ENCODE measurements at places on chromosomes 12 and 14. TPM values are rescaled to one million over a fixed set of nuclear protein-coding genes. Genes with fewer than 3 reads are reported as not detected.

DNA sequence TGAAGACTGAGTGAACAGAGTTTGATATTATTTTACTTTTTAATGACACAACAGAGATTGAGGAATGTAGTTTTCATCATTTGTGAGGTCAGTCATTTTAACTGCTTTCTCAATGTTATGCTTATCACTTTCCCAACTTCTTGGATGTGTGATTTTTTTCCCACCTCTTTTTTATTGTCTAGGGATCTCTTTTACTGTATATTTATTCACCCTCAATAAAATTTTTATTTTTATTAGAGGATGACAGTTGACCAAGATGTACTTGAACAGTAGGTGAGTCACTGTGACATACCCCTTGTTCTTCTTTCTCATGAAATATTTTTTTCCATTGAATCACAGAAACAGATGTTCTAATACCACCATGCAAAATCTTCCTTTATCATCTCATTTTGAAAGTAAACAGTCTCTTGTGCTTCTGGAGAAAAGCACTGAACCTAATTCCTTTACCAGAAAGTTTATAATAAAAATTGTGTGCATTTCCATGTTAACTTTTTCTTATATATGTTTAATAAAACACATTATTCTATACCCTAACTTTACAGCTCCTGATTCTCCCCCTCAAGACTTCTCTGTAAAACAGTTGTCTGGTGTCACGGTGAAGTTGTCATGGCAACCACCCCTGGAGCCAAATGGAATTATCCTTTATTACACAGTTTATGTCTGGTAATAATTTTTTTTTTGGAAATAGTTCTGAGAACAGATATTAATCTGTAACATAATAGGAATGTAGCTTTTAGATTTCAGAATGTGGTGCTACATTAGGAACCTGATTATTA is 65.9 kb downstream of the PTPRQ start:
- no peak overlapping the region for H3K27ac ChIP-seq
- DNase-seq, result no peak
- no peak overlapping the region for H3K4me3 ChIP-seq
- H3K36me3 ChIP-seq, result no peaks in the 10 kb centered on the region
- no peaks in the 10 kb centered on the region for H3K4me1 ChIP-seq

DNA sequence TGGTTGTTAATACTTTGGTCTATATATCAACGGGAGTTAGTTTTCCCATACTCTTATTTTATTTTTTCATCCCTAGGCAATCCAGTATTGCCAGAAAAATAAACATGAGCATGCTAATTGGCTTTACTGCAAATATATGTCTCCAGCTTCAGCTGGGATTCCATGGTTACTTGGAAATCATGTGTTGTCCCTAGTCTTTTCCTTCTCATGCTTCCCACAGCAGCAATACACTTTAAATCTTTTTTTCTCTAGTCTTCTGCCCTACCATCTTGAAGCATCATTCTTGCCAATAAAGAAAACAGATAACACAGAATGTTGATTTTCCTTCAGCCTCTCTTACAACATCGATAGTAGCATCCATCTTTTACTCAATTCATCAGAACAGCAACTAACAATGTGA is 60.2 kb downstream of the SLC2A13 start:
- H3K27me3 ChIP-seq, result no peaks in the 10 kb centered on the region
- H3K27ac ChIP-seq, result no peak overlapping the region
- no peak overlapping the region for H3K4me3 ChIP-seq
- DNase-seq, result no peak
- no peaks in the 10 kb centered on the region for H3K4me1 ChIP-seq

GRCh38 chr12:31353750-31354708 is 28.1 kb upstream of the SINHCAF start:
- DNase-seq, result no peak
- no peak overlapping the region for H3K27ac ChIP-seq
- H3K36me3 ChIP-seq, result no peaks in the 10 kb centered on the region
- H3K4me3 ChIP-seq, result no peak overlapping the region
- H3K4me1 ChIP-seq, result no peaks in the 10 kb centered on the region

DNA sequence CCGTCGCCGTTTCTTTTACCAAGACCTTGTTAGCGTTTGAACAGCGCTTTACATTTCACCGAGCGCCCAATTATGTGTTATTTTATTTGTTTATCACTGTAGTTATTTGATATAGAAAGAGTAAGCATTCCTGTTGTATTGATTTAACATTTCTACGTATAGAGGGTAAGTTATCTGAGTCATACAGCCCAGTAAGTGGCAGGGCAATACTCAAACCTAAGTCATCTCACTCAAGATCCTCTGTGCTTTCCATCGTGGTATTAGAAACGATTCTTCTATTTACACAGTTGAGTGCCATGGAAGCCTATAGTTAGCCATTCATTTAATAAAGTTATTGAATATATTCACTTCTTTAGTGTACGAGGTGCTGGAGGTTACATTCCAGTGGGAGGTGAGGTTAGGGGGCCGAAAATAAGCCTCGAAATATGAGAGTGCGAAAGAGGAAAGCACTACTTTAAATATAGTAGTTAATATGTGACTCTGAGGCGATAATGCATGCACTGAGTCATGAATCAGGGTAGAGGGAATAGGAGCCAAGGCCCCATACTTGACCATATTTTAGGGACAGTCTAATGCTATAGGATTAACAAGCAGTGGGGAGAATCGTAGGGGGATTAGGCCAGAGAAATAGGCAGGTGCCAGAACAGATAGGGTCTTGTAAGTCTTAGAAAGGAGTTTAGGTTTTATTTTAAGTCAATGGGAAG is 629 bp downstream of the RAD51AP1 start:
- H3K36me3 ChIP-seq, result no peaks in the 10 kb centered on the region
- H3K4me1 ChIP-seq, result peaks cover 19% of the 10 kb centered on the region
- peak overlapping the region; percentile 84 for H3K4me3 ChIP-seq
- H3K27ac ChIP-seq, result no peak overlapping the region
- DNase-seq, result no peak

GRCh38 chr12:87988534-87988933 is 40.7 kb downstream of the C12orf50 start:
- no peaks in the 10 kb centered on the region for H3K4me1 ChIP-seq
- no peak for DNase-seq
- H3K27me3 ChIP-seq, result no peaks in the 10 kb centered on the region

The TEX52 gene
- not detected for total RNA-seq

The RDH12 gene
- not detected for total RNA-seq

The TPPP2 gene
- 1.6 TPM for total RNA-seq

The MYF6 gene
- not detected for total RNA-seq
